ENCODE measurements at places on chromosomes 12 and 14.

- no peak for DNase-seq
Observed at GRCh38 chr12:122523846-122524718, 2.7 kb downstream of the RSRC2 start.

- no peak for DNase-seq
Observed at GRCh38 chr14:96065661-96066459, 26.7 kb downstream of the C14orf132 start.

DNA sequence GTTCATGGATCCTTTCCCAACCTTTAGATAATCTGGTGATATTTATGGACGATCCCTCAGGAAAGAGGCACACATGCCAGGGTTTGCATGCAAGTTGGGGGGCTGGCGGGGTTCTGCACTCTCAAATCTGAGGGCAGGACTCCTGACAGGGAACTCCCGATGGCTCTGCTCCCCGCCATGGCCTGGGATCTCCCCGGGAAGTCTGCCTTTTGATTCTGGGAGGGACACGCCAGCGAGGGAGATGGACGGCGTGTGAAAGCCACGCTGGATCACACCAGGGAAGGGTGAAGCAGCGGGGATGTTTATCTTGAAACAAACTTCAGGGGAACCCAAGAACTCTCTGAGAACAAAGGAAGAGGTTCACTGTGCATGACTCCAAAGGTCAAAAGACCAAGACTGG, 43.6 kb downstream of the LGMN start:
- no peak for DNase-seq

- DNase-seq = no peak
Observed at GRCh38 chr14:69281450-69282169, 21.7 kb downstream of the GALNT16 start.

DNA sequence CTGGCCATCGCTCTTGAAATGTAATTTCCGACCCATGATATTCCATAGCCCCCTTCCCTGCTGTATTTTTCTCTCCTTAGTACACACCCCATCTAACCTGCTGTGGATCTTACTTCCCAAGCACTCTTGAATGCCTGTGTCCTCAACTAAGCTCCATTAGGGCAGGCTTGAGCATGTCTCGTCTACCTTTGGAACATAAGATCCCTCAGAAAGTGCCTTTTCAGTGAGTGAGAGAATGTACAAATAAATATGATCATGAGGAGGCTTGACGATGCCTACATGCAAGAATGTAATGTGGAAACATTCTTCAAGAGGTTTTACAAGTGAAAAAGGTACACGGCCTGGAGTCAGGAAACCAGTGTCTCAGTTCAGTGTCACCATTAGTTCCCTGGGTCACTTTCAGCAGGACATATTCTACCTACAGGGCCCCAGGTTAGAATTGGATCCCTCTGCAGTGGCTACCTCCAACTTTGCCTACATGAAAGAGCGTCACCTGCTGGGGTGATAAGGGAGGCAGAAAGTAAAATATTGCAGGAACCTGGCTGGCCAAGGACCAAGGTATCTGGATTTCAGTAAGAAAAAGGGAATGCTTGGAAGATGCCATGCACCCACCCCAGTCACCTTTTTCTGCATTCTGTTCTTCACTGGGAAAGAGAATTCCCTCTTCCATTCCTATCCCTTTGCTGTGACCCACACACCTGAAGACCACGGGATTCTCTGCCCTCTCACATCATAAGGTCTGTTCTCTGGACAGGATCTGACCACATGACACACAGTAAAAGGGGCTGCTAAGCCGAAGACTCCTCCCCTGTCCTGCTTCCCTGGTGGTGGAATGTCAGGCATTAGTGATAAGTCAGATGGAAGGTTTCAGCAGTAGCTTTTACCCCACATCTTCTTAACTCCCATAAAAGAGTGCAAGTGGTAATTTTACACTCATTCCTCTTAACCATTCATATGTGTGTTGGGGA, 24.6 kb upstream of the SERPINA1 start:
- peak; percentile 37 for DNase-seq

- no peak for DNase-seq
Observed at GRCh38 chr14:55341781-55342180, 69.8 kb downstream of the ATG14 start.

- no peak for DNase-seq
Observed at GRCh38 chr12:63922474-63922873, 78.0 kb downstream of the SRGAP1 start.

DNA sequence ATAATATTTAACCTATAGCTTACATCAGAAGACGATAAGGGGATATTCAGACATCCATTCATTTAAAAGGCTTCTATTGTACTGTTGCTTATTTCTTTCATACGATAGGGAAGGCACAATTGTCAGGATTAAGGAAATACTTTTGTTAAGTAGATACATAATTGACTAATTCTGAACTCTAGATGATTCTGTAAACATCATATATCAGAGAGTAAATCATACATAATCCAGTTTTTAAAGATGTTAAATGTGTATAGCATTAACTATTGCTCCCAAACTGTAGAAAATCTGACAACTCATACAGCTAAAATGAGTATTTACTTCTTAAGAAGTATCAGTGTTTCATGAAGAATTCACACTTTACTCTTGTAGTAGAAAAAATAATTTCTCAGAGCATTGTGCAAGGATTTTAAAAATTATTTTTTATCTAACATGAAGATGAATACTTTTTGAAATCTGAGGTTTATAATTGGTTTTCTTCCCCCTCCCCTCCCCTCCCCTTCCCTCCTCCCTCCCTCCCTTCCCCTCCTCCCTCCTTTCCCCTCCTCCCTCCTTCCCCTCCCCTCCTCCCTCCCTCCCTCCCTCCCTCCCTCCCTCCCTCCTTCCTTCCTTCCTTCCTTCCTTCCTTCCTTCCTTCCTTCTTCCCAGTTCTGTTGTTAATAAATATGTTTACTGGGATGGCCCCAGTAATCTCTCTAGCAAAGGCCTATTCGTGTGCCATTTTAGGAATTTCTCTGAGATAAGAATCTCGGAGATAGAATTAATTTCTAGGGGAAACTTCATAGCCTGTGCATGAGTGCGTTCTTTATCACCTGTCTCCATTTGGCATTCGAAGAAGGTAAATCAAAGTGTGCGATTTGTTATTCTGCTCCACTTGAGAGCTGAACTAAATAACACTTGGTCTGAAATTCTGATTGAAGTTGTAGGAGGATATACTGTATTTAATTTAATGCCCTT, 2.3 kb downstream of the NPAS3 start:
- no peak for DNase-seq

GRCh38 chr14:22218728-22219127, 370.3 kb downstream of the DAD1 start:
- DNase-seq = no peak

DNA sequence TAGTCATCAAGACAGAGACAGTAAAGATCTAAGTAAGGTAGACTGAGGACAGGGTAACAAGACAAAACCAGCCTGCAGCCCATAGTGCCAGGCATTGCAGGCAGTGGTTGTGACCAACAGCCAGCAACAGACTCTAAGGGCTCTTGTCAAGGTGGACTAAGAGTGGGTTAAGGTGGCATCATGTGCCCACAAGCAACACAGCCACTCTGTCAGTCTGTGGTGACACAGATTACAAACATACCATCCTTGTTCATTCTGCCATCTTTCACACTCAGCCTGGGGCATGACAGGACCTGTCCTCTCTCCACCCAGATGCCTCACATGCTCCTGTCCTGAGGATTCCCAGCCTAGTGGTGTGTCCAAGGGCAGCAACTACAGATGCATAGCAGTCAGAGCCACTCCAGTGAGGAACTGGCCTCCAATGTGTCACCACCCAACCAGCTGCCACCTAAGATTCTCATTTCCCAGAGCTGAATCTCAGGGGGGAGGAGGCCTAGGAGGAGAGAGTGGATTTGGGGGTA, 28.3 kb downstream of the VDR start:
- DNase-seq = no peak

DNA sequence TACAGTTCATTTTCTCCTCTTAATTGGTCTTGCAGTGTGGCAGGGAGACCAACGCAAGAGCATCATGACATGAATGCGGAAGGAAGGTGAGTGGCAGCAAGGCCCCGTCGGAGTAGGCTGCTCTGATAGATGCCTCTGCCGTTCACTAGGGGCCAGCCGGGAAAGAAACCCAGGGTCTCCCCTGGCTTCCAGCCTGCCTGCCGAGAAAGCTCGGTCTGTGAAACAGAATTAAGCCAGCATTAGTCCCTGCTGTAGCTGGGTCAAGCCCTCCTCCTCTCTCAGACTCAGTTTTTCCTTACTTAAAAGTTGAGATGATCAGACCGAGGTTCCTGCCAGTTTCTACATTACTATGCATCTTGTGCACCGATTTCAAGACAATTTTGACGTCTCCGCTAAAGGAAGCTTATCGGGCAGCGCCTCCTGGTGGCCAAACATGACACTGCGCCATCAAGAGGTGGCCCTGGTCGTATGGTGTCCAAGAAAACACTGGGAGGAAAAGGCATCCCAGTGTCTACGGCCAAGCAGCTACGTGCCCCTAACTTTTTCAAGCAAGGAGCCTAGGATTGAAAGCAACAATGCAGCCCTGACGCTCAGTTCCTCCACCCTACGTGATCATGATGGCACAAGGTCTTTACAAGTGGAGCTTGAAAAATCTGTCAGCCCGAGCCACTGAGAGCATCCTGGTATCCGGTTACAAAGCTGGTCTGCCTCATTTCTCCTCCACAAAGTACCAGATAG, 131.6 kb downstream of the KSR2 start:
- no peak for DNase-seq

DNA sequence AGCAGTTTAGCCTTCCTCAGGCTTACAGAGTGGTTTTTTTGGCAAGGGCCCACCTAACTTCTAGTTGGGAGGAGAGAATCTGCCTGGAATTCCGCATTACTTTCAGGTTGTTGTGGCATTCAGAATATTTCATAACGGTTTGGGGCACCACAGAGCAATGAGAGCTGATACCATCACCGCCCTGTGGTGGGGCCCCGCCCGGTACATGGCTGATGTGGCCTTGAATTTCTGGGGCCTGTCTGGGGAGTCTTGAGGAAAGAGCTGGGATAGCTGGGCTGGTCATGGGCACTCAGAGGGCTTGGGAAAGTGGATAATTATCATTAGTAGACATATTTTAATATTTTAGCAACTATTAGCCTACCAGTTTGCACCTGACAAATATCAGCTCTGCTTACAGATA, 4.2 kb downstream of the TESPA1 start:
- DNase-seq = no peak

DNA sequence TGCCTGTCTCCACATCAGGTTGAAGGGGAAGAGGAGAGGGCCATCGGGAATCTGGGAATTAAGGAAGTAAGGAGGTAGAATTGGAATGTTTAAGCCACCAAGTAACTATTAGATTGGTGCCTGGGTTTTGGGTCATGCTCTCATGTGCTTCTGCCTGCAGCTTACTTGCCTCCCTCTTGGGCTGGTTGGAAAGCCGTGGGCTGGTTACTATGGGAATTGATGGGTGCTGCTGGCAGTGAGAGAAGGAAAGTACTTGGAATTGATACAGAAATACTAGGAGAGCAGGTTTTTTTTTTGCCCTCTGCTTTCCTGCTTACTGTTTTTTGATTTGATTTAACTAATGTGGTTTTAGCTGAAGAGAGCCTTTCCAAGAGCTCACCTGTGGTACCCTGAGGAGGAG, 493.5 kb upstream of the RGS6 start:
- DNase-seq = no peak

DNA sequence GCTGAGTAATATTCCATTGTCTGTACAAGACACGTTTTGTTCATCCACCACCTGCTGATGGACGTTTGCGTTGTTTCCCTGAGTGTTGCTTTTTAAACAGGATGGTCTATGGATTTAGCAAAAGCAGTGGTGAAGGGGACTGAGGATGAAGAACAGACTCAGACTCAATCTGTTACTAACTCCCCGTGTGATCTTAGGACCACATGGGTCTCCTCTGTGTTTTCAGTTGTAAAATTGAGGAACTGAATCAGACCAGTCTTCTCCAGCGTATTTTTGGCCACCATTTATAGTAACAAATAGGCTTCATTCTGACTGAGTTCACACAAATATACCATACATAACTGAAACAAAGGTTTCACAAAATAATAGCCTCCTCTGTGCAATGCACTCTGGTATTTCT, 85.6 kb downstream of the FOXN3 start:
- no peak for DNase-seq

- DNase-seq = no peak
Observed at GRCh38 chr12:108884116-108885012, 4.5 kb downstream of the DAO start.

GRCh38 chr12:119178544-119179334, at the start of gene HSPB8:
TSS of gene HSPB8 (plus strand) at chr12:119178931. CDS start at chr12:119179313, 382 bp downstream.
- DNase-seq = peak; percentile 96

- DNase-seq = no peak
Observed at GRCh38 chr14:54683882-54684794, 117.2 kb downstream of the SAMD4A start.

DNA sequence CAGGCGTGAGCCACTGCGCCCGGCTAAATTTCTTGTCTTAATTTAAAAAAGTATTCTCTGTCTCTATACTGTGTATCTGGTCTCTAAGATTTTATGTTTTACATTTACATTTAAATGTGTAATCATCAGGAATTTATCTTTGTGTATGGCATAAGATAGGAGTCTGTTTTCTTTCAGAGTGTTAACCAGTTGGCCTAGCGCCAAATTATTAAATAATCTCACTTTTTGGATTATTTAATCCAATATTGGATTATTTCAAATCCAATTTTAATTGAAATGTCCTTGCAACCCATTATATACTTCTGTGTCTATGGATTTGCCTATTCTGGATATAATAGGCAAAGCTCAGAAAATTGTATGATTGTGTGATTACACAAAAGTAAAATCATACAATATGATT, 45.0 kb downstream of the BAZ2A start:
- DNase-seq = no peak
